ENCODE measurements at places on chromosomes 6 and 20. TPM values are rescaled to one million over a fixed set of nuclear protein-coding genes. Genes with fewer than 3 reads are reported as not detected.

The PNLDC1 gene
- total RNA-seq: 0.96 TPM

The ASIP gene
- total RNA-seq: not detected

The MEI4 gene
- total RNA-seq: not detected

The CST8 gene
- not detected for total RNA-seq

The FILIP1 gene
- total RNA-seq: not detected

The RPS18 gene
- total RNA-seq: 3,409 TPM

The PRPH2 gene
- 0.08 TPM for total RNA-seq

The C20orf96 gene
- 9.6 TPM for total RNA-seq

The TEAD3 gene
- 0.19 TPM for total RNA-seq

The FRS3 gene
- 6.2 TPM for total RNA-seq

The NMBR gene
- not detected for total RNA-seq

The BPIFB4 gene
- total RNA-seq: not detected

The SPEF1 gene
- total RNA-seq: not detected

The COL11A2 gene
- 1.00 TPM for total RNA-seq

The CST5 gene
- total RNA-seq: not detected

The FRK gene
- total RNA-seq: 0.06 TPM

The AKAP12 gene
- 0.11 TPM for total RNA-seq

The SRMS gene
- not detected for total RNA-seq

The WFDC10B gene
- total RNA-seq: not detected

The ECI2 gene
- total RNA-seq: 61.9 TPM

The MCM9 gene
- 22.8 TPM for total RNA-seq

The PPP1R14C gene
- not detected for total RNA-seq

The ARFGEF3 gene
- 0.28 TPM for total RNA-seq

The HSPA12B gene
- total RNA-seq: not detected

The GPSM3 gene
- 251 TPM for total RNA-seq

The DACT2 gene
- total RNA-seq: not detected

The RSPH3 gene
- total RNA-seq: 2.7 TPM

The SMIM13 gene
- 8.3 TPM for total RNA-seq

The SLC9A8 gene
- total RNA-seq: 22.3 TPM

The VGLL2 gene
- not detected for total RNA-seq

The GDAP1L1 gene
- total RNA-seq: not detected

The SNTA1 gene
- 10.6 TPM for total RNA-seq

The PDE10A gene
- not detected for total RNA-seq

The RSPH4A gene
- total RNA-seq: 0.22 TPM

The MOCS1 gene
- 0.37 TPM for total RNA-seq

The VPS52 gene
- 76.0 TPM for total RNA-seq

The GPR63 gene
- total RNA-seq: 1.4 TPM

The TMEM217 gene
- 2.0 TPM for total RNA-seq

The VARS1 gene
- 75.3 TPM for total RNA-seq

The C20orf141 gene
- not detected for total RNA-seq

The SLC17A4 gene
- total RNA-seq: not detected

The OOEP gene
- 1.4 TPM for total RNA-seq

The LY6G5C gene
- total RNA-seq: 3.5 TPM

The MUC22 gene
- total RNA-seq: not detected

The PI3 gene
- not detected for total RNA-seq

The BPIFA1 gene
- total RNA-seq: not detected

The GPX5 gene
- not detected for total RNA-seq

The SHLD1 gene
- 8.1 TPM for total RNA-seq

The TGM3 gene
- not detected for total RNA-seq

The PKIB gene
- total RNA-seq: 1.3 TPM

The DOK5 gene
- not detected for total RNA-seq

The LY6G6F gene
- not detected for total RNA-seq

The TNFRSF6B gene
- total RNA-seq: not detected

The MOG gene
- not detected for total RNA-seq

The TPBG gene
- total RNA-seq: 0.17 TPM

The SIRPG gene
- total RNA-seq: 100 TPM

The NR2E1 gene
- not detected for total RNA-seq
